ENCODE measurements at places on chromosomes 6 and 20. TPM values are rescaled to one million over a fixed set of nuclear protein-coding genes. Genes with fewer than 3 reads are reported as not detected.
A peak's percentile ranks its signal among the peaks of the same experiment; 100 is the strongest.

DNA sequence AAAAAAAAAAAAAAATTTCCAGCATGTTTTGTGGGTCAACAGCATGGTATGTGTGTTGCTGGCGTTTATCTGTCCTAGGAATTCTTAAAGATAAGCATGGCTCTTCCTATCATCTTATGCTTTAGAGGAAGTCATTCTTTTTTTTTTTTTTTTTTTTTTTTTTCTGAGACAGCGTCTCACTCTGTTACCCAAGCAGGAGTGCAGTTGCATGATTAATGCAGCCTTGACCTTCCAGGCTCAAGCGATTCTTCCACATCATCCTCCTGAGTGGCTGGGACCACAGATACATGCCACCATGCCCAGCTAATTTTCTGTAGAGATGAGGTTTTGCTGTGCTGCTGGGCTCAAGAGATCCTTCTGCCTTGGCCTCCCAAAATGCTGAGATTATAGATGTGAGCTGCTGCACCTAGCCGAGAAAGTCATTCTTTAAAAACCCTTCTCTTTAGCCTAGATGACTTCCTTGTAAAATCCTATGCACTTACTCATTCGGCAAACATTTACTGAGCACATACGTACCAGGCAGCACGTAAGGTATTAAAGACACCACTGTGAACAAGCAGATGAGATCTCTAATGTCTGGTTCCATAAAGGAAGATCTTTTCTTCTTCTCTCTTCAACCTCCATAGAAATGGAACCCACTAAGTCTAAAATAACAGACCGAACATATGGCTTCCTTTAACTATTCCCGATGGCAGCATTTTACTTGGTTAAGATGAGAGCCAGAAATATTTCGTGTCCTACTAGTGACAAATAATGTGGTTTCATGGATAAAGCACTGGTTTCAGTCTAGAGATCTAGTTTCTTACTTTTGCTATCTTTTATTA, 122.4 kb downstream of the RIN2 start:
- peak; percentile 36 for DNase-seq

The SPATS1 gene
- total RNA-seq, result not detected

DNA sequence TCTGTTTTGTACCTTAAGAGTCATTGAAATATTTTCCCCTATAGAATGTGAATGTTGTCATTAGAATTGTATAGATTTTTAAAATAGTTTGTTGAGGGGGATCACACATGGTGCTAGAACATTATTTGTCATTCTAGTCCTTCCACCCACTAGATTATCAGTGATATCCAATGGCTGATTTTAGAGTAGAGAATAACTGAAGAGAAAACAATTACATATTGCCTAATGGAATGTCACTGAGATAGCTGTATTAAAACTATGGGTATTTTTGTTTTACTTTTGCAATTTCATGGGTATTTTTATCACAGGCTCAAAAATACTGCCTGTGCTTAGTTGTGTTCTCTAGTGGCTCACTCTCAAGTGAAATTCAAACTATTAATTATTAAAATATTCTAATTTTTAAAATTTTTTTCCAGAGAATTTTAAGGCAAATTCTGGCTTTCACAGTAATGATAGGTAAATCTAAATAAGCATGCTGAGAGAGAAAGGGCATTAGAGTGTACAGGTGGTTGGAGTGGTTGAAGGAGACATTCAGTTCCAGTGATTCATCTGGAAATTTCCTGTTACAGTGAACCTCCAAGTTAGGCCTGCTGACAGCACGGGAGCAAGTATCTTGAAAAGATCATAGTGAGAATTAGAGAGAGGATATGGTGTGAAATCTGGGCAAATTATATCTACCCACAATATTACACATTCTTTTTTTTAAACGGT, 399.6 kb downstream of the NKAIN2 start:
- DNase-seq, result no peak

The GFOD1 gene
- 3.8 TPM for total RNA-seq

- DNase-seq, result no peak
Observed at GRCh38 chr6:63600136-63600535, 27.9 kb downstream of the LOC128125822 start.

The CFAP206 gene
- total RNA-seq, result 0.54 TPM

The L3MBTL3 gene
- 31.5 TPM for total RNA-seq

The PEDS1 gene
- 31.9 TPM for total RNA-seq

GRCh38 chr20:13984211-13984610, 6.2 kb downstream of the SEL1L2 start:
- DNase-seq, result no peak

The WRNIP1 gene
- total RNA-seq, result 78.8 TPM

The AVP gene
- not detected for total RNA-seq

- no peak for DNase-seq
Observed at GRCh38 chr6:163738725-163739407, 324.3 kb downstream of the QKI start.

- no peak for DNase-seq
Observed at GRCh38 chr20:58627212-58628072, 23.6 kb upstream of the STX16 start.

- no peak for DNase-seq
Observed at GRCh38 chr20:62310757-62311121, 7.9 kb downstream of the ADRM1 start.

DNA sequence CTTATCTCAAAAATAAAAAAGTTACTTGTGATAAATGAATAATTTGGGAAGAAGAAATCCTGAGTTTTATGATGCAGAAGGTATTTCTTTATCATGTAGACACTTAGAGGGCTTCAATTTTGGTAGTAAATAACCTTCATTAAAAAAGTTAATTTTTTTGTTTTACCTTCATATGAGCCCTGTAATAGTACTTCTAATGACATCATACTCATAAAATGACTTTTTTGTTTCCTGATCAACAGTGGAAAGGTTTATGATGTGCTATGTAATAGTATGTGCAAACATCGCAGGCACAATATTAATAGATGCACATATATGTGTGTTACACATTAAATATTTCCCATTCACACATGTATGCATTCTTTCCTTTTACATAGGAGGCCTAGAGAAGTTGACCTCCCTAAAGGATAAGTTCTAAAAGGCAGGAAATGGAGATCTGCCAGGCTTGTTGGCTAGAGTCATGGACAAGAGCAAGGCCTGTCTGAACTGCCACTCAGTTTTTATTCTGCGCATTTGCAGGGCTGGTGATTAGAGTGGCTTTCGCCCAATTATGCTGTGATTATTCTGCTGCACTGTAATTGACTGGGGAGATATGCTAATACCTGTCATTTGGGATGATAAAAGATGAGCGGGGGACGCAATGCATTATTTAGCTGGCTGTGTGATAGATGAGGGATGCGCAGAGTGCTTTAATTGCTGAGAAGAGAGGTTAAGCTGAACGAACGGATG, 272.6 kb downstream of the TMEM242 start:
- DNase-seq, result no peak

DNA sequence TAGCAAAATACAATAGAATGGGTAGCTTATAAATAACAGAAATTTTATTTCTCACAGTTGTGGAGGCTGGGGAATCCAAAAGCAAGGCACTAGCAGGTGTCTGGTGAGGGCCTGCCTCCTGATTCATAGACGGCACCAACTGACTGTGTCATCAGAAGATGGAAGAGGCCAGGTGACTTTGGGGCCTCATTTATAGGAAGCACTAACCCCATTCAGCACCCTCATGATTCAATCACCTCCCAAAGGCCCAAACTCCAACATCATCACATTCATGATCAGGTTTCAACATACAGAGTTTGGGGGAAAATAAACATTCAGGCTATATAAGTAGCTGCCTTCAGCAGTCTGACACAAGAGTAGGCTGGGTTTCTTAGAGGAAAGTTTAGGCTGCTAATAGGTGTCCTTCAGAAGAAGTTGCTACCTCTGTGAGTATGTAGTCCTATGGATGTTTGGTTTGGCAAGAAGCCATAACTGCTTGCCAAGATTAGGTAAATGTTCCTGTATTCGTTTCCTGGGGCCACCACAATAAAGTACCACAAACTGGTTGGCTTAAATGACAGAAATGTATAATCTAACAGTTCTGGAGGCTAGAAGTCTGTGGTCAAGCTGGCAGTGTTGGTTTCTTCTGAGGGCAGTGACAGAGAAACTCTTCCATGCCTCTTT, 48.8 kb downstream of the NT5E start:
- DNase-seq, result peak; percentile 19

The SOX4 gene
- 67.0 TPM for total RNA-seq

The ADGRG6 gene
- total RNA-seq, result 67.9 TPM

DNA sequence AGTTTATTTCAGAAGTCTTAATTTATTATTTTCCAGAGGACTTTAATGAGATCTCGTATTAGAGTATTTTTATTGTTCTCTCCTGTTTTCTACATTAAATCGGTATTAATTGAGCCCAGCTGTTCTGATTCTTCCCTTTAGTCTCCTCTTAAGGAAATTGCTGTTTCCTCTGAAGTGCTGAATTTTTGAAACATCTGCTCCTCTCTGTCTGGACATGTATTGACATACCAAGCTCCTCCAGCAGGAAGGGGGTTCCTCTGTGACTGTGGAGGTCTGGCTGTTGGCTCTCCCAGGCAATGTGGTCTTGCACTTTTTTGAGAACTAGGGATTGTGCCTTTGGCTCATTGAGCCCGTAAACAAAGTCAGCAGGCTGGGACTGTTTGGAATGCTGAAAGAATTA, 74.9 kb downstream of the MAP3K4 start:
- DNase-seq, result no peak

- no peak for DNase-seq
Observed at GRCh38 chr20:13402171-13402760, 181.2 kb downstream of the ISM1 start.

DNA sequence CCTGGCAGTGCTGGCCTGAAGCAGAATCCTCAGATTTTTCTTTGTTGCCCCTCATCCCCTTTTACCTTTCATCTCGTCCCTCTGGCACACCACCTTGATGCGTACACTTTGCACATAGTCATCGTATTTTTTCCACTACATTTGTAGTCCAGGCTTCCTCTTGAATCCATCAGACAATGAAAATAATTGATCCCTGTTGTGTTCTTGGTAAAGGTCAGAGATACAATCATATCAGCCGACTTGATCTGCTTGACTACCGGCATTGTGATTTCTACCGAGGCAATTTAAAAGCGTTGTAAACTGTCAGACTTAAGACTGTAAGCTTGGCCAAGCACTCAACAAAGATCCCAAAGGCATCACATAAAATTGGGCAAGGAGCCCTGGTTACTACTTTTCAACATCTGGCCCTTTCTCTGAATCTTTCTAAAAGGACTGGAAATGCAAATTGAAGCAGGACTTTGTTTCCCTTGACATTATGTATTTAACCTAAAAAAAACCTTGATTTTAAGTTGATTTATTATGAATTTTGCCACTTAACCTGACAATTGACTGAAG, 512.6 kb downstream of the LMBRD1 start:
- DNase-seq, result no peak

The APMAP gene
- total RNA-seq, result 82.7 TPM

GRCh38 chr20:61719691-61720347, 345.9 kb downstream of the TAF4 start:
- no peak for DNase-seq

The THBS2 gene
- 0.39 TPM for total RNA-seq

The ADAM33 gene
- total RNA-seq, result not detected

- DNase-seq, result no peak
Observed at GRCh38 chr6:119608994-119609393, 259.4 kb upstream of the MAN1A1 start.

DNA sequence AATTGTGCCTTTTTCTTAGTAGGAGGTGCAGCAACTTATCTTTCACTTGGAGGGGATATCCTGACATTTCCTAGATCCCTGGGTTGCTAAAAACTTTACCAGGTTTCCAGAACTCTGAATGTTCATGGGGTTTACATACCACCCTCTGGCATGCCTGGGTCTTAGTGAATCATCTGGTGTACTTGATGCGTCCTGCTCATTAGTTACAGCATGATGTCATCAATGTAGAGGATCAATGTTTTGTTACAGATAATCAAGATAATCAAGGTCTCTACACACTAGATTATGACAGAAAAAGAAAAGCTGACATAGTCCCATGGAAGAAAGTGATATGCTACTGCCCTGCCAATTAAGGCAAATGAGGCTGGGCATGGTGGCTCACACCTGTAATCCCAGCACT, 27.0 kb downstream of the FITM2 start:
- DNase-seq, result no peak

DNA sequence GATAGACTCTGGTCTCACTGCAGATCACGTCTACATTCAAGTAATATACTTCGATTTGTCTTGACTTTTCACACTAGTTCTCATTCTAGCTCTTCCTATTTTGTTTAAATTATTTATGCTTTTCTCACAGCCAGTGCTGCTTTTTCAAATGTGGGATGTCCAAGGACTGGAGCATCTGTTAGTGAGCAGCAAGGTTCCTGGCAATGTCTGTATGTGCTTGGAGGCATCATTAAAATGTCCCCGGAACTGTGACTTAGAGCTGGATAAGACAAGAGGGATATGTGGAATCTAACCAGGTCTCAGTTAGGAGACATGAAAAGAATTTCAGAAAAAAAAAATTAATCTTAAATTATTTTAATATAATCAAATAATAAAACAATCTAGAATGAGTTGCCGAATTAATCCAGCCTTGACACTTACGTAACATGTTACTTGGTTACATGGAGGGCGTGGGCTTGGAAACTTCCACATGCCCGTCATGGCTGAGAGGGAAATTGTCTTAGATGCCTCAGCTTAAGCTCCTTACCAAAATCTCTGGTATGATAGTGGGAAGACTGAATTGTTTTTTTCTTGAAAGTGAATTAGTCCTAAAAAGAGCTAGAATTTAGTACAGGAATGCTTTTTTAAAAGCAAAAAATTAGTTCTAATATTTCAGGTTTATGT, 21.4 kb upstream of the CARMIL1 start:
- DNase-seq, result no peak

GRCh38 chr6:19968201-19968600, 131.0 kb downstream of the ID4 start:
- DNase-seq, result no peak

DNA sequence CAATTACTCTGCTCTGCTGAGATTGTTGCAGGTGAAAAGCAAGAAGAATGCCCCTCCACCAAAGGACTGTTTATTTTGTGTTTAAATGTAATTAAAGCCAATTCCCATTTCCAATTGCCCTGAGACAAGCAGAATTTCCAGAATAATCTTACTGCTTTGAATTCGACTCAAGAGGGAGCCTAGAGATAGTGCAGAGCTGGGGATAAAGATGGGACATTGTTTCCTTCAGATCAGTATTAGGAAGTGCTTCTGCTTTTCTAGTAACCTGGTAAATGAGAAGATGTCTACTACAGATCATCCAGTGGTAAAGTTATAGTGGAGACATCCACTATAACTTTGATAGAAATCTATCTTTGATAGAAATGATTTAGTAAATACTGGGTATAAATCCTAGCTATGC, 326.9 kb downstream of the UBE3D start:
- no peak for DNase-seq
